ENCODE measurements at places on chromosomes 4 and X. TPM values are rescaled to one million over a fixed set of nuclear protein-coding genes. Genes with fewer than 3 reads are reported as not detected.

GPRASP3 gene
- total RNA-seq: 2.6 TPM

DNA sequence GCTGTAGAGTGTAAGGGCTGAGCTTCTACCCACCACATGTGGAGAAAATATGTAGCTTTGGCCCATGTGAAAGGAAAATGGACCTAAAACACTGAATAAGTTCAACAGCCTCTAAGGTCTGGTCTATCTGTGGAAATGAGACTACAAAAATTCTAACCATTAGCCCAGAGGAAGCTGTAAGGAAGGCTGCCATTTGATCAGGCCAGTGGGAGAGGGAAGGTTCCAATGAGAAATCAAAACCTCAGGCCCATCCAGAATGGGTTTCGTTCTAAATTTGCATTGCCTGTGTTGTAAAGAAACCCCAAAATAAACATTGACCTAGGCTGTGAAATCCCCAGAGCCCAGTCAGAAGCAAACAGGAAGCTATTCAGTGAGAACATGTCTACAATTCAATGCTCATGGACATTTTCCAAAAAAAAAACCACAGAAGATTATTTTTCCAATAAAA, 320.4 kb upstream of the SLC7A11 start:
- ATAC-seq: no peak

- no peak for ATAC-seq
These were observed 495.3 kb downstream of the UBE2NL start for GRCh38 chrX:144379156-144379555.

DNA sequence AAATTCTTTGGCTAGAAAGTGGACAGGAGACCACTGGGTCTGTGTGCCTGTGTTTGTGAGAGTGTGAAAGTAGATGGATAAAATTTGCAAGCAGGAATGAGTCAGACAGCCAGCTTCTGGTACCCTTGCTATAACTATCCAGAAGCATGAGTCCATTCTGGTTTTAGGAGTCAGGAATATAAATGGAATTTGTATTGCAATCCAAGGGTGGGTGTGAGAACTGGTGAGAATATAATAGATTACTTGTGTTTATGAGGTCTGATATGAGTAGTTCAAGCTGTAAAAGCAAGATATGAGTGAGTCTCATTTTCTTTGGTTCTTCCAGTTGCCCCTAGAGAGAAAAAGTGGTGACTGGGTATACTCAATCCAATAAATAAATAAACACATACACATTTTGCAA, 212.7 kb upstream of the TAPT1 start:
- no peak for ATAC-seq

DNA sequence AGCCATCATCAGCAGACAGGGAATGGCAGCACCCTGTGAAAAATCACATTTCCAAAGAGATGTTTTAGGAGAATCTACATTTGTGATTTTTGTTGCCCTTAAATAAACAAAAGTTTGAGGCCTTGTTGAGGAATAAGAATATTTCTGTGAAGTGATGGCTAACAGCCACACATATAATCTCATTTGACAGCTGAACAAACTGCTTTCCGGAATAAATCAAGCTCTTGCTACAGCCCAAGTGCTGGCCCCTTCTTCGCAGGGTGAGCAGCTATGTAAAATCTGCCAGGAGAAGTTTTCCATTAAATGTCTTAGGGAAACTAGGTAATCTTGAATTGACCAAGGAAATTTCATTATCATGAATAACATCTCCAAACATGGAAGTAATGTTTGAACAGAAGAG, 106.4 kb upstream of the GPM6B start:
- ATAC-seq: no peak

NXF2 gene
- not detected for total RNA-seq

DNA sequence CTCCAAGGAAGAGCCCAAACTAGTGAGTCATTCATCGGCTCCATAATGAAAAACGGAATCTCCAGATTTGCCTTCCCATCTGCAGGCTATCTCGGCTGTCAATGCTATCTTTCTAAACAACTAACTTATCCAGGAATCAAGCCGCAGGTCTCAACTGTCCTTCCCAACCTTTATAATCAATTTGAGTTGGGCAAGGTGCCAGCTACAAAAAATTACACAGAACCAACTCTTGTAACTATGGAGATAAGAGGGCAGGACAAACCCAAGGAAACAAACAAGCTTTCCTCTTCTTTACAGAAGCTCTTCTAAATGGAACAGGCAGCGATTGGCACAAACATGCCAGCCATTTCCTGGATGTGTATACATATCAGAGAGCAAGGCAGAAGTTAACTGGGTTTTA, 61.2 kb upstream of the RAI2 start:
- ATAC-seq: no peak

GRCh38 chr4:84167564-84167963, 331.5 kb downstream of the NKX6-1 start:
- ATAC-seq: no peak

DNA sequence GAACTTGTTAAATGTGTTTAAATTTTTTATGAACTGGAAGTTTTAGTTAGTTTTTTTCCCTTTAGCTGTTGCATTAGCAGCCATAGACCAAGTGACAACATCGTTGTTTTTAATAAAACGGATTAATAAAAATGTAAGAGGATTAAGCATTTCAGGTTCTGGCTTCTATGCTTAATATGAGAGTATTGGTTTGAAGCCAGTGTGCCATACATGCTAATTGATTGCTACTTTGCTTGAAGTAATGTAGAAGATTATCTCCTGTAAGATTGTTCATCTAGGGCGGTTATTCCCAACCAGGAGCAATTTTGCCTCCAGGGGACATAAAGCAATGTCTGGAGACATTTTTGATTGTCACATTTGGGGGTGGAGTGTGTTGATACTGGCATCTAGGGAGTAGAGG, 54.3 kb downstream of the TLL1 start:
- no peak for ATAC-seq

FAM47E gene
- total RNA-seq: not detected

DNA sequence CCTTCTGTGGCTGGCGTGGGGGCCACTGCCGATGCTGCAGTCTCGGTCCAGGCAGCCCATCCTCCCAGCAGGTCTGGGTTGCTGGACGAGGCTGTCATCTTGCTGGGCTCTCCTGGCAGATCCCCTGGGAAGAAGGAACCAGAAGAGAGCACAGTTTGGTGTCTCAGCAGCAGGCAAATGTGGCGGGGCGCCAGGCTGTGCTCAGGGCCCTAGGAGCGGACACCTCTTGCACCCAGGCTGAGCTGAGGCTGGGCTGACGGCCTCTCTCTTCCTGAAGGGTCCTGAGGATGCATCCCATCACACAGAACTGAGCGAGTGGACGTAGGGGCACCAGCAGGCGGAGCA, 39.2 kb upstream of the CPLX1 start:
- no peak for ATAC-seq

GRCh38 chr4:189071241-189071640, 869.4 kb upstream of the FRG1 start:
- ATAC-seq: no peak

DNA sequence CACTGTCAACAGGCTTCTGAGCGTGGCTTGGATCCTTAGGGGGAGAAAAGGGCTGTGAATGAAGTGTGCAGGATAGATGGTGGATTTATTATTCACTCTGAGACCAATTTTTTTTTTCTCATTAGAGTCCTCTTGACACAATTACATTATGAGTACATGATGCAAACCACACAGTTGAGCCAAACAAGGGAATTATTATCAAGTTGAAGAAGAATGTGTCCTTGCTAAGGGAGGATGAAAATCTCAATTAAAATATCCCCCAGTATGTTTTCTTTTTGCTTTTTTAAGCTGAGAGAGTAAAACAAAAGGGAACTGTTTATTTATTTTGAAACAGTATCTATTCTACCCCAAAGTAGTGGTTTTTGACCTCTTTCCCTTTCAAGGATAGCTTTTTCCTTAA, 40.4 kb downstream of the RPS3A start:
- ATAC-seq: no peak

DNA sequence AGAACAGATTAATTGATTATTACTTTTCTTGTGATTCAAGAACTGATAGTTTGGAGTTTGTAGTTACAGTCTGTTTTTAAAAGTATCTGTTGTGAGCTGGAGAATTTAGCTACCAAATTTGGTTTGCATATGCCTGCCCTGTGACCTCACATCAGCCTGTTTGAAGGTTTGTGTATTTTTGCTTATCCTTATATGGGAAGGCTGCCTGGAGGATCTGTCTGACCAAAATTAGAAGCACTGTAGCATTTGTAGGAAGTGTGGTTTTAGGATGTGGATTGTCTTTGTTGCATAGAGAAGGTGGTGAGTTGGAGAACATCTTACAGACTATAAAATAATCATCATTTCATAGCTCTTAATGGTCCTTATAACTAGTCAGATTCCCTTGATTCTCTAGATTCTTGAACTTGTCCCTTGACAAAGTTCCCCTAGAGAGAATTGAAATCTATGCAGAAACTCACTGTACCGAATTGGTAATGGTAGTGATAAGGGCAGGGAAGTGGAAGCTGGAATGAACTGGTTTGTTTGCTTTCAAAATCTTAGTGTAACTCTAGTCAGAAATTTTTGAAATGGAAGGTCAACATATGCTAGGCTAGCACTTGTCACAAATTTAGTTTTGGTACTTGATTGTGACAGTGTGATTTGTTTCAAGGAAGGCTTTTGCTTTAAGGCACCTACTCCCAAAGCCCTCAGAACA, 57.3 kb downstream of the SH3BGRL start:
- no peak for ATAC-seq

DNA sequence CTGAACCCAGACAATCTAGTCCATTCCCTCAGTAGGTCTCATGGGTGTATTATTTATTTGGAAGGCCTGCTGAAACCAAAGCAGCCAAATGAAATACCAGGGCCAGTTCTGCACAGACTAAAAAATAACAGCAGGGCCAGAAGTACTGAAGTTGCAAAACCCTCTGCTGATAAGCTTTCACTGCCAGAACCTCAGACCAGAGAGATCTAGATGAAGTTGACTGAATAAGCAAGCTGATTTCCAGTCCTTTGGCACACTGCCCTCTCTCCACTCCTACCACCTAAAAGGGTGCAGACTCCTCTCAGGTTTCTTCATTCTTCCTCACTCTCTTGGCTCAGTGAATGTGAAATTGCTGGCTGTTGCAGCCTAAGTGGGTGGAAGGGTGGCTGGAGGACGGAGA, 276.7 kb upstream of the KLF3 start:
- ATAC-seq: no peak

DNA sequence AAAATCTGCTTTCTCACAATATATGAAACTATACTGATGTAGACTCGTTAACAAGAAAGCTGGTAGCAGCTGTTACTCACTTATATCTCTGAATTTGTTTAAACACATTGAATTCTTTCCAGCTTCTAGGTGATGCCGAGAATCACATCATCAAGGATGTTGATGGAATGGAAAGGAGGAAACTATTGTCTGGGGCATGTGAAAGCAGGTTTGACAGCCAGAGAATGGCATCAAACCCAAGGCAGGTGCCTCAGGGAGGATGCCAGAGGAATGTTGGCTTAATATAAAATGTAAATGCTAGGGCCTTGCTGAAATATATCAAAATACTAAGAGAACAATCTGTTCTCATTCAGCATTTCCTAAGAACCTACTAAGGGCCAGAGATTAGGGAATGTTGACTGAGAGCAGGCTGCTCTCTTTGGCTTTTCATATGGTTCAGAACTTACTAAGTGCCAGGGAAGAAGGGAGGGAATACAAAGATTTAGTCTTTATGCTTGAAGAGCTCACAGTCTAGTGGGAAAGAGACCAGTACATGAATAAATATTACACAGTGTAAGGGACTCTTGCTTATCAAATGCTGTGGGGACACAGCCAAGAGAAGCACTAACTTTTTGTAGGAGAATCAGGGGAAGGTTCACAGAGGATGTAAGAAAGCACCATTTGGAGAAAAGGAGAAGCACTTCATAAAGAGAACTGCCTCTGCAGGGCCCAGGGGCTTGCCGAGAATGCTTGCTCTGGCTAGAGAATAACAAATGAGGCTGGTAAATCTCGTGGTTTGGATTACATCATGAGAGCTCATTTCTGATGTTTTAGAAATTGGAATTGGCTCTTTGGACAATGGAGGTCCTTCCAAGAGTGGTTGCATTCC, 14.7 kb downstream of the SLIT2 start:
- ATAC-seq: no peak

DNA sequence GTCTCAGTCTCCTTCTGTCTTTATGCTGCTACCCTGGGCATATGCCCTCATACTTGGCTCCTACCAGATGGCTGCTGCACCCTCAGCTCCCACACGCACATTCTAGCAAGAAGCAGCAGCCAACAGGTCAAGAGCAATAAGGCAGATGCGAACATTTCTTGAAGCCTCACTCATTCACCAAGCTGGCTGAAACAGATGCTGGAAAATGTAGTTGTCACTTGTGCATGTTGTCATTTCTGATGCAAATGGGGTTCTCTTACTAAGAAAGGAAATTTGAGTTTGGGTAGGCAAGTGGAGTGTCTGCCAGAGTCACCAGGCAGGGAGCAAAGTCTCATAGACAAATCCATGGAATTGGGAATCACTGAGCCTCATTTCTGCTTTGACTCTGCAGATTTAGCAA, 57.4 kb upstream of the SORBS2 start:
- no peak for ATAC-seq

PPARGC1A gene
- total RNA-seq: not detected

- no peak for ATAC-seq
These were observed 12.8 kb upstream of the MBNL3 start for GRCh38 chrX:132501606-132502005.

DNA sequence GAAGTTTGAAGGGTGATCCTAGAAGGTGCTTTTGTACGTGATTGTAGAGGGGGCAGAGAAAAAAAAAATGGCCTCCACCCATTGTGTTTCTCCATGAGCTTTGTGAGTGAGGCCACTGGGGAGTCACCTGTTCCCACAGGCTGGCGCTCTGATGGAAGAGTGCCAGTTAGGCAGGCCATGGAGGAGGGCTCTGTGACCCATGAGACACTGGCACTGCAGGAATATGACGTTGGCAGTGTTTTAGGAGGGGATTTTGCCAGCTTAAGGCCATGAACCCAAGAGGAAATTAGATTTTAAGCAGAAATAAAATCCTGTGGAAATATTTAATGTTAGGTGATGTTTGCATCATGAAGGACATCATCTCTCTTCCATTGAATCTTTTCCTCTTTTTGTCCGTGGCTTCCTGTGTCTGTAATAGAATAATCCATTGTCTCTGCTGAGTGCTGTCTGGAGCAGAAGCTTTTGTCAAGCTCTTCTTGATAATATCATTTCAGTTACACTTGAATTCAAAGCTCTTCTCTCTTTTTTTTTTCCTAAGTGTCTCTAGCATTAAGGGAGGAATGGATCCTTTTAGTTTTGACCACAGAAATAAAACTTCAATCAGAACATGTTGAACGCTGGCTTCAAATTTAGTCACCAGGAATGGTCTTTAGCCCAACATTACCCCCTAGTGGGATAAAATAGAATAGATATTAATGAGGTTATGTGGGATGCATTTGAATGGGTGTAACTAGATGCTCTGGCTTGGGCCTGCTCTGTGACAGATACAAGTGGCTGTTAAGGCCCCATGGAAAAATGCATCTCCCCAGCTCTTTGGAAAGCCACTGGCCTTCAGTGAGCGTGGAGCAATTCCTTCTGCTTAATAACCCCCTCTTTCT, 41.0 kb upstream of the UCP1 start:
- peak; percentile 40 for ATAC-seq

Data from activated T-helper 17 cell treated with anti-CD3 and anti-CD28 coated beads, Interleukin-2, amount 50 U/mL, for 72 hours (primary cell).